ACHN (cell line): ENCODE measurements at places on chromosomes 3 and 15.

- DNase-seq = peak; percentile 67
Observed at GRCh38 chr3:65831733-65832425, 206.8 kb downstream of the MAGI1 start.

DNA sequence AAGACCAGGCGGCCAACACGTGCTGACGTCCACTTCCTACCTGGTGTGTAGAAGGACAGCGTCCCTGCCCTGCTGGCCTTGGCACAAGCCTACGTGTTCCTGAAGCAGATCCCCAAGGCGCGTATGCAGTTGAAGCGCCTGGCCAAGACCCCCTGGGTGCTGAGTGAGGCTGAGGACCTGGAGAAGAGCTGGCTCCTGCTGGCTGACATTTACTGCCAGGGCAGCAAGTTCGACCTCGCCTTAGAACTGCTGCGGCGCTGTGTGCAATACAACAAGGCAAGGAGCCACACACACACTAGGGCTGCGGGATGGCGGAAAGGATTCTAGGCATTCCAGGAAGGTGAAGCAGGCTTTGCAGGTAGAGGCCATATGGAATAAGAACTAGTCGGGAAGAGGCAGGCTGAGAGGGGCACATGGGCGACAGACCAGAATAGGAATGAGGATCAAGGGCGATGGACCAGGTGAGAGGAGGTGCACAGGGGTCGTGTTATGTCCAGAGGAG is 15.9 kb downstream of the CSRNP1 start:
- no peak for DNase-seq

- DNase-seq = peak; percentile 24
Observed at GRCh38 chr15:88465633-88466224, 1.5 kb downstream of the MRPL46 start.

- no peak for DNase-seq
Observed at GRCh38 chr15:47673232-47673761, 44.0 kb upstream of the SEMA6D start.

DNA sequence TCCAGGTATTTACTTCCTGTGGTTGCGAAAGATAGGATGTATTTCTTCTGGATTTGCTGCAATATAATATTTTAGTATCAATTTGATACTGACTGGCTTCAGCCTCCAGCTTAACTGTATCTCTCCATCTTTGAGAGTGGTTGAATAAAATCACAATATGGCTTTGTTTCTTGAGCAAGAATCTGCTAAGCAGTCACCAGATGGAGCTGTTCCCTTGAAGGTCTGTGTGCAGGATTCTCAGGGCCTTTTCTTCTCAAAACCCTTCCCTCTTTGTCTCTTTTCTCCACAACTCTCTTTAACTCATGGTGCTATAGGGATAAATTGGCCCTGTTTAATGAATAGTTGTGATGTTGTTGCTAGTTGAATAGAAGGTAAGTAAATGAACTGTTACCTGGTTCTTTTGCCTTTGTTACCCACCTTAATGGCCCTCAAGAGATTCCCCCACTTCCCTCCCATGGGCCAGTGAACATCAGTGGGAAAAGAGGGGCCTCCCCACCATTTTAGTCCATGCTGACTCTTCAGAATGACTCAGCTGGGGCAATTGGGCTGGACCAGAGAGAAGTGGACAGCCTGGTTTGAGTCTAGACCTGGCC is 34.8 kb upstream of the RAB6B start:
- peak; percentile 62 for DNase-seq

DNA sequence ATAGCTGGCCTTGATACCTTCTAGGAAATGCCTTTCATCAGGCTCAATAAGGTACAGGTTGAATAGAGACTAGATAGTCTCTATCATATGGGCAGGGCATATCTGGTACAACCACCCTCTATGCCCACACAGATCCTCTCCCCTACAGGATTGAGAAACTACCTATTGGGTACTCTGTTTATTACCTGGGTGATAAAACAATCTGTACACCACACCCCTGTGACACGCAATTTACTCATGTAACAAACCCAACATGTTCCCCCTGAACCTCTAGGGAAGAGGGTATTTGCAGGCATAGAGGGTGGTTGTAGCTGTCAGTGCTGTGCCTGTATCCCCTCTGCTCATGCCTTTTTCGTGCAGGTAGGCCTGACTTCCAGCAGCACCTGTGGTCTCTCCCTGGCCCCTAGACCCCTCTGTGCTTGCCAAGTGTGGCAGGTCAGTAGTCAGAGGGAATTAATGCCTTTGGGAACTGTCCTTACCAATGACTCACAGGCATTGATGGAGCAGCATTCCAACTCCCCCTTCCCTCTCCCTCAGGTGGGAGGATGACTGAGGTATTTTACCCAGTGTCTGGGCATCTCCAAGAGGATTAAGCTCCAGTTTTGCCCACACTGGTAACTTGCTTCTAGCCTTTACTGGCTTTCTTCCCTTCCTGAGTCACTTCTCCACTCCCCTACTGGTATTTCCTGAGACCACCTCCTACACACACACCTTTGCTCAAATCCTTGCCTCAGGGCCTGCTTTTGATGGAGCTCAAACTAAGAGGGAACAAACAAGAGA is 18.3 kb downstream of the CLSTN2 start:
- no peak for DNase-seq

- DNase-seq = no peak
Observed at GRCh38 chr15:50778086-50778485, 12.6 kb upstream of the SPPL2A start.

GRCh38 chr3:100254168-100254777 is 6.5 kb upstream of the TBC1D23 start:
- DNase-seq = peak; percentile 62

DNA sequence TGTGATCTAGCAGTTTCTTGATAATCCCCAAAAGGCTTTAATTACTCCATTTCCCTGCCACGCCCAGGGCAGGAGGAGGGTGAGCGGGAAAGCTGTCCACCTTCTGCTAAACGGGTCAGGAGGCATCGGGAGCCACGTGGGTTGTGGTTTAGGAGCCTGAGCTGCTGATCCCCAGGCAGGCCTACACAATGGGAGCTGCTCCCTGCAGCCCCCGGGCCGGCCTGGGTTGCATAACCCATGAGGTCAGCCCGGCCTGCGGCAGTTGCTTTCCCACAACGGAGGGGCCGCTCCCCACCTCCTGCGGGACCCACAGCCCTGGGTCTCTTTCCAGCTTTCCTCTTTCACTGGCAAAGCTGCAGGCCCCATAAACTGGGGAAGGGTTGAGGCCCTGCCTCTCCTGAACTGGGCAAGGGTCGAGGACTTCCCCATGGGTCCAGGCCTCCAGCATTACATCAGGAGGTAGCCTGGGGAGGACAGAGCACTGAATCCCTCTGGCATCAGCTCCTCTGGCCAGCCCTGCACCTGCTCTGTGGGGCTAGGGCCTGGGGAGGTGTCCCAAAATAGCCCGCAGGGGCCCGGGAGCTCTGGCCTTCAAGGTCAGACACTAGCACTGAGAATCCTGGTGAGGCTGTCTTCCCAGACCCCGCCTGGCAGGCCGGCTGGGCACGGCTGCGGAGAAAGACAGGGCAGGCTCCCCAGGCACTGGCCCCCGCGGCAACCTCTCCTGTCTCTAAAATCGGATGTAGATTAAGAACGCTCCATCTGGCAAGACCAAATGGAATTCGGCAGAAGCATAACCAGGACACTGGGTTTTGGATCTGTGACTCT is 47.3 kb downstream of the ZDHHC19 start:
- no peak for DNase-seq

DNA sequence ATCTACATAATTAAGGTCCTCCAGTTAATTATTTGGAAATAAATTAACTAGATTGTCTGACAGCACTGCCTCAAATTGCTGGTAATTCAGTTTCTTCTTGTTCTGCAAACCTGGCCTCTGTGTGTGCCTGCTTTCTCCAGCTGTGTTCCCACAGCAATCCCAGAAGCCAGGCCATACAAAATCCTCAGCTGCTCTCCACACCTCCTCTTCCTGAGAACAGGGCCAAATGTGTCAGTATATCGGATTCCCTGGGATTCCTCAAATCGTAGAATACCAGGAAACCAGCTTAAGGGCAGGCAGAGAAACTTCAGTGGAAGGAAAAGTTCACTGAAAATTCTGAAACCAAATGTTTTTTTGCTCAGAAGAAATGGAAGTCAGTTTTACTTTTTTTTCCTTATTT is 261.4 kb downstream of the ZMAT3 start:
- no peak for DNase-seq

GRCh38 chr3:174483254-174483653 is 375.9 kb upstream of the NAALADL2 start:
- DNase-seq = no peak

- DNase-seq = no peak
Observed at GRCh38 chr3:141851411-141851810, 25.0 kb upstream of the ATP1B3 start.

DNA sequence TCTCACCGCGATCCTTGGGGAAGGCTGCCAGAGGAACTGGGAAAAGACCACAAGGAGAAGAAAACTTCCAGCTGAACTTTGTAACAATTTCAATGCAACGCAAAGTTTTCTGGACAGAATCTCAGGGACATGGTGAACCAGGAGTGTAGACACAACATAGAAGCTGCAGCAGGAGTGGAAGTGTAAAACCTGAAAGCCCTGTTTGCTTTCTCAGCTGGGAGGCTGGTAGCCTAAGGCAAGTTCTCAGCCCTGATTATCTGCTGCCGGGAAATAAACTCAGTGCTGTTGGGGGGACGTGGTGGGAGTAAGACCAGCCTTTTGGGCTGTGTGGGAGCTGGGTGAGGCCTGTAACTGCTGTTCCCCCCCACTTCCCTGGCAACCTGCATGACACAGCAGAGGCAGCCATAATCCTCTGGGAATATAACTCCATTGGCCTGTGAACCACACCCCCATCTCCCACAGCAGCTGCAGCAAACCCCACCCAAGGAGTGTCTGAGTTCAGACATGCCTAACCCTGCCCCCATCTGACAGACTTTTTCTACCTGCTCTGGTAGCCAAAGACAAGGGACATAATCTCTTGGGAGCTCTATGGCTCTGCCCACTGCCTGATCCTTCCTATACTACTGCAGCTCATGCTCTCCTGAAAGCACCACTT is 106.7 kb downstream of the ZNF621 start:
- no peak for DNase-seq

- DNase-seq = no peak
Observed at GRCh38 chr3:131048030-131048429, 21.4 kb downstream of the NEK11 start.

- no peak for DNase-seq
Observed at GRCh38 chr3:118480101-118480860, 554.4 kb downstream of the IGSF11 start.

GRCh38 chr3:41975416-41976103 is 13.7 kb upstream of the ULK4 start:
- DNase-seq = no peak

DNA sequence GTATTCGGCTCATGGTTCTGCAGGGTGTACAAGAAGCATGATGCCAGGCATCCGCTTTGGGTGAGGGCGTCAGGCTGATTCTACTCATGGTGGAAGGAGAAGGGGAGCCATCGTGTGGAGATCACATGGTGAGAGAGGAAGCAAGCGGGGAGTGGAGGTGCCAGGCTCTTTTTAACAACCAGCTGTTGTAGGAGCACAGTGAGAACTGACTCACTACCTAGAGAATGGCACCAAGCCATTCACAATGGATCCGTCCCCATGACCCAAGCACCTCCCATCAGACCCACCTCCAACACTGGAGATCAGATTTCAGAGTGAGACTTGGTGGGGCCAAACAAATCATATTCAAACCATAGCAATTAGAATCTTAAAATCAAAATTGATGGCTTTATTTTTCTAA is 259.8 kb upstream of the CTDSPL start:
- no peak for DNase-seq

DNA sequence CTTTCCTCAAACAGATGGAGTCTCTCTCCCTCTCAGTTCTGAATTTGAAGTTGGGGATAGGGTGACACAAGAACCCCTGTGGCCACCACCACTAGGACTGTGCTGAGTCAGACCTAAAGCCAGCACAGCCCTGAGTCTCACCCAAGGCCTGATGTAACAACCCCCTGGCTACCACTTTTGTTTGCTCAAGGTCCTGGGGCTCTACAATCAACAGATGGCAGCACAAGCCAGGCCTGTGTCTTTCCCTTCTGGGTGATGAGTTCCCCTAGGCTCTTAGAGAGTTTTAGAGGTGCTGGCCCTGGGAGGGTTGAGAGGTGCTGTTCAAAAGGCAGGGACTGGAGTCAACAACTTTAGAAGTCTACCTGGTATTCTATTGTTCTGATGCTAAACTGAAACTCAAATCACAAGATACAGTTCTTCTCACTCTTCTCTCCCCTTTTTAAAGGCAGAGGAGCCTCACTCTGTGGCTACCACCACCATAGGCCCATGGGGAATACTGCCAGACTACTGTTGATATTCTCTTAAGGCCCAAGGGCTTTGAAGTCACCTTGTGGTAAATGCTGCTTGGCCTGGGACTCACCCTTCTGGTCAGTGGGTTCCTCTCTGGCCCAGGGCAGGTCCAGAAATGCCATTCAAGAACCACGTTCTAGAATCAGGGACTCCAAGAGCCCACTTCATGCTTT is 6.5 kb downstream of the OR5K4 start:
- peak; percentile 17 for DNase-seq

DNA sequence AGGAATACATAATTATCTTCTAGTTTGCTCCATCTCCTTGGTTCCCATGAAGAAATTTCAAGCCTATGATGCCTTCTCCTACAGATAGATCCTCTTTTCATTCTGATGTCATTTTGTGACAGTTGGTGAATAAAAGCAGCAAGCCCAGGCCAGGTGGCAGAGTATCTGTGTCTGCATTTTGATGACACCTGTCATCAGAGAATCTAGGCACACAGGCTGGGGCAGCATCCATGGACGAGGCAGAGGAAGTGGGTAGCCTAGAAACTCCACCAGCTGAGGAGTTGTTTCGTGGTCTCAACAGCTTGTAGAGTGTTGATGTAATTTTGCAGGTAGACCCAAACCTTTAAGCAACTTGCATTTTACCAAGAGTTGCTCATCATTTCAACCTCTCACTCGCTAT is 269.8 kb downstream of the FEZF2 start:
- DNase-seq = no peak

DNA sequence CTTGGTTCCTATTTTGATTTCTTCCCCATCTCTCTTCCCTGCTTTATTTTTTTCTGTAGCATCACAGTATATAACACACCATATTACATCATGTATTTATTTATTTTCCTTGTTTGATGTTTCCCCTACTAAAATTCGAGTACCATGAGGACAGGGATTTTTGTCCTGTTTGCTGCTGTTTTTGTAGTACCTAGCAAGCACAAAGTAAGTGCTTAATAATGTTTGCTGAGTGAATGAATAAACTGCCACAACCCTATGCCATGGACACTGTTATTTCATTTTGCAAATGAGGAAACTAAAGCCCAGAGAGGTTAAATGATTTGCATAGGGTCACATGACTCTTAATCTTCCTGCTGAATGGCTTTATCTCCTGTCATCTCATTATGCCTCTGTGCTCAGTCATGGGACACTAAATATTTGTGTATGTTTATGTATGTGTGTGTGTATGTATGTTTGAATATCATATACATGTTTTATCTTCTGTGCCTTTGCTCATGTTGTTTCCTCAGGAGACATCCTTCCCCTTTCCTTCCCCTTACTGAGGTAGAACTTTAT is 26.1 kb upstream of the MGA start:
- no peak for DNase-seq
